DMS53 (cell line): ENCODE measurements at places on chromosomes 1 and 21.

GRCh38 chr1:192639607-192640368, 3.8 kb downstream of the RGS13 start:
- peak; percentile 14 for DNase-seq

GRCh38 chr1:230289350-230289644, 136.8 kb downstream of the PGBD5 start:
- DNase-seq, result no peak

- peak; percentile 81 for DNase-seq
Observed at GRCh38 chr1:228101994-228102790, 933 bp downstream of the C1orf35 start.

DNA sequence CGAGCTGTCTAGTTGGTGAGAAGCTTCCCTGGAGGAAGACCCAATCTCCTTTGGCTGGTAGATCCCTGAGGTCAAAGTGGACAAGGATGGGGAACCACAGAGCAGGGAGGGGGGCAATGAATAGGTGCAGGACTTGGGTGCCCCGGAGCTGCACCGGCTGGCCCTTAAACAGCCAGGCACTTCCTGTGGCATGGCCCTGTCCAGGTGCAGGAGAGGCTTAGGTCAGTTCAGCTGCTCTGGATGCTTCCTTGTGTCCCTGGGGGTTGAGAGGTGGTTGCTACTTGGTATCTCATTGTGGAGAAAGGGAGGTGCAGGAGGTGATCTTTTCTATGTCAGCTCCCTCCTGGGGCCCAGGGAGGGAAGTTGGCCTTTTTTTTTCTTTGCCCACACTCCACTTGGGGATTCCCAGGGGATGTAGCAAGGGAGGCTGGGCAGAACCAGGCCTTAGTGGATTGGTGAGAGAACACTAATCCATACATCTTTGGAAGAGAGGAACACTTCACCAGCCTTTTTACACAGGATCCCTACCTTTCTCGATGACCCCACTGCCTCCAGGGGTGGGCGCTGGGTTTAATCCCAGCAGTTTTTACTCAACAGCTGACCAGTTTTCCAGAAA, 1.2 kb upstream of the ST3GAL3 start:
- peak; percentile 75 for DNase-seq

DNA sequence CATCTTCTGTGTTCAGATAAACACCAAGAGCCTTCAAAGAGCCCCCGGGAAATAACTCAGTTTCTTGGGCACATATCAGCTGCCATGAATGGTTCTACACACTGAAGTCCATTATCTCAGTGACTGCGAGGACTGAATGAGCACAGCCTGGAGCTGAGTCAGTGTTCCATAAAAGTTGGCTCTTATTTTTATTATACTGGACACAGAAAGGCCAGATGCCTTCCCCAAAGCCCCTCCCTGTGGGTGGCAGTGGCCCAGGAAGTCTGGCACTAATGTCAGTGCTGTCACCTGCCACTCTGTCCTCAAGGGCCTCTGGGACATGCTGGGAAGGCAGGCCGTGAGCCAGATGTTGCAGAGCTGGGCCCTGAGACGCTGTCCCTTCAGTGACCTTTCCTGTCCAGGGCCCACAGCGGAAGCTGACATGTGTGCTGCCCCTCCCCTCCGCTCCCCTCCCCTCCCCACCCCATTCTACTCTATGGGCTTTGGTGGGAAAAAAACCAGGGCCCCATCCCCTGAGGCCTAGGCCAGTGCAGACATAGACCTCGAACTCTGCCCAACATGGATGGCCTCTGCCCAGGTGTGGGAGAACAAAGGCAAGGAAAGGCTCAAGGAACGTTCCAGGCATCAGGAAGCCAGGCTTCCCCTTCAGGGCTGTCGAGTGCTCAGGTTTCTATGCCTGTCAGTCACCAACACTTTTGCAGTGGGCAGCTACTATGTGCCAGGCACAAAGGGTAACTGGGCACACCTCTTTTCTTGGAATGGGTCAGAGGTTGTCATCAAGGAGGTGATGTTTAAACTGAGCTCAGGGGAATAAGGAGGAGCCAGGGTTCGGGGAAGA, 22.4 kb upstream of the NPPB start:
- peak; percentile 40 for DNase-seq

DNA sequence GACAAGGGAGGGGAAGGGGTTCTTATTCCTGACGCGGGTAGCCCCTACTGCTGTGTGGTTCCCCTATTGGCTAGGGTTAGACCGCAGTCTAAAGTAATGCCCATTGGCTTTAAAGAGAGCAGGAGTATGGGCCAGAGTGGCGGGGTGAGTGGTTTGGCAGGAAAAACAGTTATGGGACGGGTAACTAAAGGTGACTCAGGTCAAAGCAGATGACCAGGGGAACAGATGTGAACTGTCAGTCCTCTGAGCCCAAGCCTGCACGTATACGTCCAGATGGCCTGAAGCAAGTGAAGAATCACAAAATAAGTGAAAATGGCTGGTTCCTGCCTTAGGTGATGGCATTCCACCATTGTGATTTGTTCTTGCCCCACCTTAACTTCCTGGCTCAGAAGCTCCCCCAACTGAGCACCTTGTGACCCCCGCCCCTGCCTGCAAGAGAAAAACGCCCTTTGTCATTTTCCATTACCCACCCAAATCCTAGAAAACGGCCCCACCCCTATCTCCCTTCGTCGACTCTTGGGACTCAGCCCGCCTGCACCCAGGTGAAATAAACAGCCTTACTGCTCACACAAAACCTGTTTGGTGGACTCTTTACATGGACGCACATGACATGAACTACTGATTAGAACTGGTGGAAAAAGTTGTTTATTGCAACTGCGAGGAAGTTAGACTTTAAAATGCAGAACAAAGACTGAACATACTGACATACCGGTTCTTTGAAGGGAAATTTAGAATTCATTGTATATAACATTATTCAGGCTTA, 758 bp upstream of the ATAD3B start:
- DNase-seq, result peak; percentile 66

DNA sequence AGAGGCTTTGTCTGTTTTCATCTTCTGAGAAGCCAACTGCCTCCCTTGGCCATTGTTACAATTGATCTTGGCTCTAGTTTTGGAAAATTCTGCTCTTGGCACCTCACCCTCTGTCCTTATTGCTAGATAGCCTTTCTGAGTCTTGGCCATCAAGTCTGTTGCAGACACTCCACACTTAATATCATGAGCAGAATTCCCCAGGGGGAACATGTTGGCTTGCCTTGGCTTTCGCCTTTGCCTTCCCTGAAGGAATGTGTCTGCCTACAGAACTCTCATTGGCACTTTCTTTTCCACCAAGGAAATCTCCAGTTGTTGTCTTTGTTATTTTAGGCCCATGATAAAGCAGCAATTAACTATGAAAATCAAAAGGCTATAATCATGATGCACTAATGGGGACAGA, 42.7 kb upstream of the LDLRAP1 start:
- no peak for DNase-seq

DNA sequence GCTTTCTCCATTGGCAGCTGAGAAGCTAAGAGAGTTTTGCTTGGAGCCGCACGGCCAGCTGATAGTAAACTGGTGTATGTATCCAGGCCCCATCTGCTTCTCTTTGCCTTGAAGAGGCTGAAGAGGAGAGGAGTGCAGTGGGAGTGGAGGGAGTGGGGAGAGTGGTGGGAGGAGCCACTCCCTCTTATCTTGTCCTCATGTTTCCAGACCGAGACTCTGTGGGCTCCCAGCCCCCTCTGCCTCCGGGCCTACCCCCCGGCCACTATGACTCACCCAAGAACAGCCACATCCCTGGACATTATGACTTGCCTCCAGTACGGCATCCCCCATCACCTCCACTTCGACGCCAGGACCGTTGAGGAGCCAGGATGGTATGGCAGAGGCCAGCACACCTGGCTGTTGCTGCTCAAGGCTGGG, 6.0 kb upstream of the LRRC71 start:
- DNase-seq, result no peak

DNA sequence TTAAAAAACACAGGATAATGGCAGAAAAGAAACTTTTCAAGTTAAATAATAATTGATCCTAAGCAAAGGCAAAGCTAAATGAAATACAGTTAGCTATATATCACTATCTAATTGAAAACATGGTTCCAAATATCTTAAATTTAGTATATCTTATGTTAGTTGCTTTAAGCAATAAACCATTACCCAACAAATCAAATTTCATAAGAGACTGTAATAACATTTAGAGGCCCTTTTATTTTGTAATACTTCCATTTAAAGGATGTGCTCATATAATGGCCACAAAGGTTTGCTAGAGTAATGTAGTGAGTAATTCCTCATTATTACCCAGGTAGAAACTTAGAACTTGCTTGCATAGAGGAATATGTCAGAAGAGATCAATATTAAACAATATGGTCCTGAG, 32.3 kb downstream of the RPL5 start:
- DNase-seq, result no peak

DNA sequence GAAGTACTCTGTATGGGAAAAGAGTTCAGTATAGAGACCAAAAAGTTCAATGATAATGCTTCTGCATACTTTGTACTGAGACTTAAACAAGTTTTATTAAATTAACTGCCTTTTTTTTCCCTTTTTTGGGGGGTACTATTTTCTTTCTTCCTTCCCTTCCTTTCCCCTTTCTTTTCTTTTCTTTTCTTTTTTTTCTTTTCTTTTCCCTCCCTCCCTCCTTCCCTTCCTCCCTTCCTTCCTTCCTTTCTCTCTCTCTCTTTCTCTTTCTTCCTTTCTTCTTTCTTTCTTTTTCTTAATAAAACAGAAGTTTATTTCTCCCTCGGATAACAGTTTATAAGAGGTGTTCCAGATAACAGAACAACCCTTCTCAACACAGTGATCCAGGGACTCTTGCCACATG, 77.5 kb downstream of the LHX8 start:
- DNase-seq, result no peak

- DNase-seq, result no peak
Observed at GRCh38 chr1:110424699-110425611, 17.5 kb upstream of the LAMTOR5 start.

- DNase-seq, result no peak
Observed at GRCh38 chr1:219427403-219427802, 185.5 kb downstream of the ZC3H11B start.

GRCh38 chr1:228174482-228175315, 9.1 kb downstream of the IBA57 start:
- peak; percentile 49 for DNase-seq
